WERI-Rb-1 (cell line): ENCODE measurements at places on chromosomes 5 and 9.

GRCh38 chr5:117769877-117770276 is 1195.3 kb upstream of the SEMA6A start:
- no peak for DNase-seq

DNA sequence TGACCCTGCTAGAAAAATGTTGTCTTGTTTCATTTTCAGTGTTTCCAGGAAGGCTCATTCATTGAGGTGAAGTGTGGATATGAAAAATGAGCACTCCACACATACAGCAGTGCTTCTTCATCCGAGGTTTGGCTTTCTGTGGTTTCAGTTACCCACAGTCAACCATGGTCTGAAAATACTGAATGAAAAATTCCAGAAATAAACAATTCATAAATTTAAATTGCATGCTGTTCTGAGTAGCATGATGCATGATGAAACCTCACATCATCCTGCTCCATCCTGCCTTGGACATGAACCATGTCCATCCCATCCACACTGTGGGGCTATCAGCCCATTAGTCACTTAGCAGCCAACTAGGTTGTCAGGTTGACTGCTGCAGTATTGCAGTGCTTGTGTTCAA is 10.4 kb upstream of the SLC45A2 start:
- DNase-seq = no peak

- DNase-seq = no peak
Measured at GRCh38 chr9:129340427-129341170, 162.5 kb upstream of the IER5L start.

DNA sequence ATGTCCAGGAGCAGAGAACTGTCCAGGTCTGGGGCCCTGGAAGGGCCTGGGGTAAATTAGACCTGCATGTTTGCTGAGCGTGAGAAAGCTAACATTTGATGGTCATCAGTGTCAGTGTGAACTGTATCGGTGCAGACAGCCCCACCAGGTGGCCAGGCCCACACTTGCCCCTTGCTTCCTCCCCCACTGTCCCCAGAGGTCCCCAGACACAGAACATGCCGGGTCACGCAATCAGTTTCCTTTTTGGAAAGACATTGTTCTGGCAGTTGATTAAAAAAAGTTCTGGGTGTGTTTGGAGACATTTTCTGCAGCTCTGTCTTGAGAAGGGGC is 1.5 kb downstream of the NKD2 start:
- DNase-seq = peak; percentile 68

GRCh38 chr9:14133394-14133793 is 180.5 kb downstream of the NFIB start:
- DNase-seq = no peak

DNA sequence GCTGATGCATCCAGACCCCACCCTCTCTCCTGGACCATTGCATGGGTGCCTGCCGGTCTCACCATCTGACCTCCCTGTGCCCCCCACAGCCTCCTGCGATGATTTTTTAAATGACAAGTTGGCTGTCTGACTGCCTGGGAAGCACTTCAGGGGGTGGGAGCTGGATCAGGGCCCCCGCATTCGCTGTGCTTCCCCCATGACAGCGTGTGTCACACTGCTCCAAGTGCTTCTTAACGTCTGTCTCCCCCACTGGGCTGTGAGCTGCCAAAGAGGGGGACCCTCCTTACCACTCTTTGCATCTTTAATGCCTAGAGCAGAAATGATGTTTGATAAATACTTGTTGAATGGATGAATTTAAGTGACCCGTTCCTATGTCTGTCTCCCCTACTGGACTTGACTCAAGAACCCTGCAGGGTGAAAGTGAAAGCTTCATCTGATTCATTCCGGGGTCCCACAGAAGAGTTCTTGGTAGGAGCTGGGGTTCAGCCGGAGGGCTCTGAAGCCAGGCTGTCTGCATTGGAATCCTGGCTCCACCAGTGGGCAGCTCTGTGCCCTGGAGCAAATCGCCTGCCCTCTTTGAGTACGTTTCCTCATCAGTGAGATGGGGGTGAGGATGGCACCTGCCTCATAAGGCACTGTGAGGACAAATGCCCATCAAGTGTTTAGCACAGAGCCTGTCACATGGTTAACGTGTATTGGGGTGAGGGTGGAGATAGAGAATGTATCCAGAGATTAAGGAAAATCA is 7.6 kb upstream of the EGR1 start:
- no peak for DNase-seq

DNA sequence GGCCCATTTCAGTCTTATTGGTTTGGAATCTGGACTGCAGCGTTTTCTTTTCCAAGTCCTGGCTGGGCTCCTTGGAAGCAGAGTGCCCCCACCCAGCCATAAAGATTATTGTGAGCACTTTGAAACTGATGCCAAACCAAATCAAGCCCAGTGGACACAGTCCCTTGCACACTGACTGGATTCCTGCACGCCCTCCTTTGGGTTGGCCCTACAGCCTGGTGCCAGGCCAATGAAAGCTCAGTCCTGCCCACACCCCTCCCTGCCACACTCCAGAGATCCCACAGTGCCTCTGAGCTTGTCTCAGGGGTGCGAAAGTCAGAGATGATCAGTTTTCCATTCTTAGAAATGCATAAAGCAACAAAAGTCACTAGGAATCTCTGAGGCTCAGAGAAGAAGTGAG is 181.9 kb downstream of the CETN3 start:
- DNase-seq = no peak

DNA sequence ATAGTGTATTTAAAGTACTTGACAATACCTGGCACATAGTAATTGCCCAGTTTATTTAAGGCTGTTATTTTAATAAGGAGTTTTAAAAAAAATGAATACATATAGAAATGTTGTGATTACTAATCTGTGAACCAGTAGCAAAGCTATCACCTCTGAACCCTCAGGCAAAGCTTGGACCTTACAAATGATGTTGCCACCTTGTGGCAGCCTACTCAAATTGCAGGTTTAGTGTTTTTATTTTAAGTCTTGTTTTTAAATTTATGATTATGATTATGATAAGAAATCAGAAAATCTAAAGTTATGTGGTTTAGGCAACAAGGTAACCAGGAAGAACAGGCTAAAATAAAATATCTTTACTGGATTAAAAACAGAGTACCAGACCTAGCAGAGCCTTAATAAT is 35.8 kb downstream of the PPARGC1B start:
- no peak for DNase-seq

- no peak for DNase-seq
Measured at GRCh38 chr9:69377291-69377690, 52.3 kb downstream of the ENTREP1 start.

DNA sequence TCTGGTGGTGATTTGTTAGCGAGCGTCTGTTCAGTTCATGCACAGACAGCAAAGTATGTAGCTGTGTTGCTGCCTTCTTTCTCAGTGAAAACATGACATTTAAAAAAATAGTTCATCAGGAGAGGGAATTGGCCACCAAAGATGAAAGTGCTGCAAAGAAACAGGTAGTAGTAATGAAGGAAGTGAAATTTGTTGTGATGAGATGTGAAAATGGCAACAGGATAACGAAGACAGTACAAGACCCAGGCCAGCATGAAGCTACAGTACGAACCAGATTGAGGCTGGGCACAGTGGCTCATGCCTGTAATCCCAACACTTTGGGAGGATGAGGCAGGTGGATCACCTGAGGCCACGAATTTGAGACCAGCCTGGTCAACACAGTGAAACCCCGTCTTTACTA is 136.0 kb downstream of the SMARCA2 start:
- no peak for DNase-seq

DNA sequence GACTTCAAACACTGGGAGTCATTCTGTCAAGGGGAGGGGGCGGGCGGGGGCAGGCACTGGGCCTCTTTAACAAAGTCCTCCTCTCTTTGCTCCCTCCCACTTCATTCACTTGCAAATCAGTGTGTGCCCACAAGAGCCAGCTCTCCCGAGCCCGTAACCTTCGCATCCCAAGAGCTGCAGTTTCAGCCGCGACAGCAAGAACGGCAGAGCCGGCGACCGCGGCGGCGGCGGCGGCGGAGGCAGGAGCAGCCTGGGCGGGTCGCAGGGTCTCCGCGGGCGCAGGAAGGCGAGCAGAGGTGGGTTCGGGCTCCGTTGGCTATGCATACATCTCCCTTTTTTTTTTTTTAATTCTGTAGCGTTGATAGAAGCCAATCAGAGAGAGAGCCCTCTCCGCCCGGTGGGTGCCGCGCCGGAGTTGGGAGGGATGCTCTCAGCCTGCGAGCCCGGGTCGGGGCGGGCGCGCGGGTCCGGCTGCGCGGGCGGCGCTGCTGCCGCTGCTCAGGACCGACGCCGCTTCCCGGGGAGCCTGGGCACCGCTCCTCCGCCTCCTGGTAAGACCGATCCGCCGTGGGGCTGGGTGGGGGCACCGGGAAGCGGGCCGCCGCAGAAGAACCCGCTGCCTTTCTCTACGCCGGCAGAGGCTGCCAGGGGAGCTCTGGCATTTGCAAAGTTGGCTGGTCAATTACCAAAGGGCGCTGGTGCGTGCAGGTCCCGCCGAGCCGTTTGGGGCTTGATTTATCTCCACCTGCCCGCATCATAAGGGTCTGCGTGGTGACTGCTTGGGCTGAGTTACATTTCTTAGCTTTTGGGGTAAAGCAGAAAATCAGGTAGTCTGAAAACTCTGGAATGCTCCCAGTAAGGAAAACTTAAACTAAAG is at the start of gene CDH6:
TSS of gene CDH6 (plus strand) at position 96 of the 877 bp plus-strand sequence. CDS start 73,788 bp downstream, outside the sequence.
- peak; percentile 52 for DNase-seq

GRCh38 chr5:39177631-39177964 is 41.8 kb downstream of the FYB1 start:
- no peak for DNase-seq

DNA sequence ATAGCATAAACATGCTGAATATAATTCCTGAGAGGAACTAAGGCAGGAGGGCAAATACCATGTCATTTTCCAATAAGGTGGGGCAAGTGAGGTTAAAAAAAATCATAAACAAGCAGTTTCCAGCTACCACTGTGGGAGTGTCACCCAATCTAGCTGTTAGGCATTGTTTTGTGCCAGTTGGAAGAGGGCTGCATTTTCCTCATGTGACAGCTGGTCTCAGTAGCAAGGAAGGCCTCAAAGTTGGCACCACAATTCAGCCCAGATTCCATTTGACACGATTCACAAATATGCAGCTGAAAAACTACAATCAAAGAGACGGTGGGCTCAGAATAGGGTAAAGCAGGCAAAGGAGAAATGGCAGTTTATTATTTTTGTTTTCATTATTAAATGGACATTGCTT is 636.1 kb downstream of the KIF4B start:
- DNase-seq = no peak

- DNase-seq = no peak
Measured at GRCh38 chr5:96517295-96517694, 84.2 kb upstream of the PCSK1 start.

DNA sequence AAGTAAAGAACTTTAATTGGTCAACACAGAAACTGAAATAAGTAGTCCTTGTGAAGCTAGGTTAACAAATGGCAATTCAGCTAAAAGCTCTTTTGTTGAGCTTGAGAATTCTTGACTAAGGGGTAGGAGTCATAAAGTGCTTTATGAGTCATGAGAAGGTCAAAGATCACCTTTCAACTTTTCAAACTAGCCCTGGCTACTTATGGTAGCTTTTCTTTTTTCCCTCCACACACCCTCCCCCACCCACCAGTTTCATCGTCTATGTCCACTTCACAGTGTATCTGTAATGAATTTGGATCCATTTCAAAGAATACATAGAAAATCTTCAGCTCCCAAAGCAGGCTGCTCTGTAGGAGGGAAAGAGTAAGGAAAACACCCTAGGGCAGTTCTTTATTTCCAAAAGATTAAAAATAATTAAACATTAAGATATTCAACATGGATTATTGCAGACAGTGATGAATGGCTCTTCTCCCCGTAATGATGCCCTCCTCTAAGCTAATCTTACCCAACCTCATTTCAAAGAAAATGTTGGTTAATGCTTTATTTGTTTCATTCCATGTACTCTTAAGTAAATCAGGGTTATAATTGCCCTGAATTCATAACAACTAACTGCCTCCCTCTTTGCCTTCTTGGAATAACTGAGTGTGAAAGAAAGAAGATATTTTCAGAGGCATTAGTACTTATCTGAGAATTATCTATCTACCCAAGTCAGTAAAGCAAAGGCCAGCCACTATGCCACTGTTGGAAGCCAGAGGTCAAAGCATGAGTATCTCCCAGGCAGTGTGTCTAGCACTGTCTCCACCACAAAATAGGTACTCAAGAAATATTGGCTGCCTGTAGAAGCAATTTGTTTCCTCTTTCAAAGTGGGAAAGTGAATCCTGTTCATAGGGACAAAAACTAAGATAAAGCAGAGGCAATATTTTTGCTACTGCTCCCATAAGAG is 290.6 kb downstream of the PIK3R1 start:
- DNase-seq = no peak

- DNase-seq = no peak
Measured at GRCh38 chr5:126641387-126641786, 40.6 kb downstream of the PHAX start.

DNA sequence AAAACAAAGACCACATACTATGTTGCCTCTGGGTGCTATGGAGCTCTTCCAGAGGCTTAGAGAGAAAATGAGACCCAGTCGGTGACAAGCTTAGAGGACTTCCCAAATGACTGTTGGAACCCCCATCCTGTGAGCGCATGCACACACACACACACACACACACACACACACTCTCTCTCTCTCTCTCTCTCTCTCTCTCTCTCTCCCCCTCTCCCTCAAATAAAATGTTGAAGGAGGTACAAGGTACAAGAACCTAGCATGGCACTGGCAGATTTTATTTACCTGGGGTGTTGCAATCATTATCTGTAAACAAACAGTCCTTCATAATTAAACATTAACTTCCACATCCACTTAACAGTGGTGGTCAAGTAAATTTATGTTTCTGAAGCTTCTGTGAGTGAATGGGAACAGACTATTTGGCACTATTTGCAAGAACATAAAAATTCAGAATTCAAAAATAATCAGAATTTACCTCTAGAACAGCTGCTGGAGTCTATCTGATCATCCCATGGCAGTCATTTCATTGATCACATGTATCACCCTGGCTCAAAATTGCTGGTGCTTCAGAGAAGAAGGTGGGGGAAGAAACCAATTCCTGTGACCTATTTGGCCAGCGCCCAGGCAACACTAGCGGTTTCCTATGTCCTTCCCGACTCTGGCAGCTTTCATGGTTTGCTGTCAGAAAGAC is 24.9 kb downstream of the TRPM3 start:
- no peak for DNase-seq

DNA sequence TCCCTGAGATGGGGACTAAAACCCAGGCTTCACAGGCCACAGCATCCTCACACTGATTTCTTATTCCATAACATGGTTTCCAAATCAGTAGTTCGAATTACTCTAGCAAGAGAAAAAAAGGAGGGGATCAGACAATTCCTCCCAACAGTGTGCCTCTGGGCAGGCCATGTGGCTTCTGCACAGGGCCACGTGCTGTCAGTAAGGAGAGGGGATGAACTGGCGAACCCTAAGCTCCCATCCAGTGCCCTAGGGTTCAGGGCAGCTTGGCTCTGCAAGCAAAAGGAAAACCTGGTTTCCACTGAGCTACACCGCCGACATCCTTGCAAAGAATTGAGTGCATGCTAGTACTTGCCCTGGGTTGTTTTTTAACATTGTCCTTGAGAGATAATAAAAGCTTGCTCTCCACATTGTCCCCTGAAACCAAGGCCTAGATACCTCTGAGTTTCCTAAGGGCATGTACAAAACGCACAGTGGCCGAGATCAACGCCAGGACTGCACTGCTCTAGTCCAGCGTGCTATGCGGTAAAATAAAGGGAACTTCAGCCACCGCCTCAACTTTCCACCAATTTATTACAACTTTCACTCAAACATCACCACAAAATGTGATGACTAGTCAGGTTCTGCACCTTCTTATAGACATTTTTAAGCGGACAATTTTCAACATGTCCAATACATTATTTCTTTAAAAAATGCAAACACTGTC is 4.5 kb downstream of the CAMSAP1 start:
- DNase-seq = no peak

- DNase-seq = no peak
Measured at GRCh38 chr9:82720515-82720914, 342.4 kb downstream of the RASEF start.

GRCh38 chr5:122181863-122182262 is 52.5 kb downstream of the ZNF474 start:
- DNase-seq = no peak
